OCI-M1 (cell line): ENCODE measurements at places on chromosomes 2 and 18.

GRCh38 chr2:60104514-60105505 lies 448.6 kb downstream of the BCL11A start:
- DNase-seq: no peak

GRCh38 chr18:65620076-65620696 lies 130.6 kb upstream of the CDH7 start:
- no peak for DNase-seq

GRCh38 chr18:28771849-28772248 lies 594.9 kb upstream of the CDH2 start:
- DNase-seq: no peak

DNA sequence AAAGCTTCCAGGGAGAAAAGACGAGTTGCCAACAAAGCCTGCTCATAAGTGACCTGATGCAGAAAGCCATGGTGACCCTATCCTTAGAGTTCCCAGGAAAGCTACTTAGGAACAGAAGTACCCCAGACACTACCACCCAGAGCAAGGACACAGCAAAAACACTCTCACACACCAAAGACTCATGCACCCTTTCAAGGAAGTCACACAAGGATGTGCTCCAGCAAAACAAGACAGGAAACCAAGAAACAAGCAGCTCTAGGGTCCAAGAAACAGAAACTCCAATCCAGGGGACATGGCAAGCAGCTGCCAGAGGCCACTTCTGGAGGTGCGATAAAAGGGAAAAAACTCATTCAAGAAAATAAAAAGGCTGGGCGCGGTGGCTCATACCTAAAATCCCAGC lies 5.7 kb downstream of the KIF1A start:
- DNase-seq: no peak

DNA sequence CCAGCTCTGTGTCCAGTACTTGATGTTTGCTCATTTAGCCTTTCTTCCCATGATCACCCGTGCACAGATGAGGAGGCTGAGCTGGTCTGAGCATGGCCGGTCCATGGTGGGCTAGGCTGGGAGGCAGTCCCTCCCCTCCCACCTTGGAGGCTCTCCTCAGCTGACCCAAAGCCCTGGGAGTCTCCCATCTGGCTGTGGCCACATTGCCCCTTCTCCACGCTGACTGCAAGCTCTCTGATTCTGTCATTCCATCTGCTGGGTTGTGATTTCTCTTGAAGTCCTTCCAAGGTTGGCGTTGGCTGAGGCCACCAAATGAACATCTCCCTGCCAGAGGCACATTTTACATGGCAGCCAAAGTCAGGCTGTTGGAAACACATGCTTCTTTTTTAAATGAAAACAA lies 44.0 kb downstream of the ACKR3 start:
- DNase-seq: no peak

- no peak for DNase-seq
These were observed 1.8 kb upstream of the DRC1 start for GRCh38 chr2:26399771-26400376.

GRCh38 chr2:227766373-227766883 lies 20.7 kb downstream of the SCYGR8 start:
- peak; percentile 78 for DNase-seq

DNA sequence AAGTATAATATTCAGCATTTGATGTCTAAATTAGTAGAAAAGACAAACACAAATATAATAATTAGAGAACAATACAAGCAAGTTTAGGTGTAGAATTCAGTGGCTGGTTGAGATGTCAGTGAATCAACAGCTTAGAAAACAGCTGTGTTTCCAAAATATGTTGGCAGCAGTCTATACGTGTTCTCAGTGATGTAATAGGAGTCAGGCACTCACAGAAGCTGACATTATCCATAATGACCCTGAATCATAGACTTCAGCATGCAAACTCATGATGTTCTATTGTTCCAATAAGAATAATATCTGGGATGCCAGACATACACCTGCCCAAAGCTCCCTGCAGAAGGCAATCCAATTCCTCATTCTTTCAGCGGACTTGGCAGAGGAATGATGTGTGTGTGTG lies 164.7 kb downstream of the SLC8A1 start:
- no peak for DNase-seq

DNA sequence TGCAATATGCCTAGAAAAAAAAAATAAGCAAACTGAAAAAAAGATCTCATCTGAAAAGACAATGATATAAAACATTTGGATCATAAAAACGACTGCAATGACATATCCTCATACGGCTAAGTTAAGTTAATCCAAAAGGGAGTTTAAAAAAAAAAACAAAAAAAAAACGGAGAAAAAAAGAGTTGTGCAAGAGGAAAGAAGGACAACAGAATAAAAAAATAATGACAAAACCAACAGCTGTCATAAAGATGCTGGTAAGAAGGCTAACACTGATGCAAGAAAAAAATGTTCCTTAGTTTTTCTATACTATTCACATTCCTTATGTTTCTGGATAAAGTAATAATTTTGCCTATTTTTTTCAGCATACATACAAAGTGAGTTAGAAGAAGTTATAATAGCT lies 192.5 kb downstream of the SRBD1 start:
- no peak for DNase-seq

GRCh38 chr2:226763320-226763719 lies 36.3 kb downstream of the IRS1 start:
- DNase-seq: no peak

GRCh38 chr2:188079196-188079595 lies 212.5 kb upstream of the GULP1 start:
- no peak for DNase-seq

DNA sequence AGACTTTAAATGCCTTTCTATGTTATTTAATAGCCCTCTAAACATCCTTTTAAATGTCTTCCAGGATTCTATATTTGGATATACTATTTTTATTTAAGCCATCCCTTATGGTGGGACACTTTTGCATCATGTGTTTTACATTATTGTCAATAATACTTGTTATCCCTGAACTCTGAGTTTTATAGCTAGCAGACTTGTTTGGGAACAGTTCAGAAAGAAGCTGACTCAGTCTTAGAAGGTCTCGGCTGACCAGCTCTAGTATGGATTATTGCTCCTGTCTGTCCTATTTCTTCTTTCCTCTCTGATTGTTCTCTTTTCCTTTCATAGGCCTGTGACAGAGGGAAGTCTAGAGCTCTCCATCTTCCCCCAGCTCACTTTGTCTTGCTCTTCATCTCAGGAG lies 77.3 kb upstream of the CXCR4 start:
- DNase-seq: no peak

- no peak for DNase-seq
These were observed 17.0 kb upstream of the PTMA start for GRCh38 chr2:231691251-231691772.

GRCh38 chr2:102505290-102505689 lies 32.3 kb downstream of the SLC9A4 start:
- DNase-seq: no peak

- DNase-seq: peak; percentile 34
These were observed 269.7 kb upstream of the THSD7B start for GRCh38 chr2:136495636-136496035.
